ENCODE measurements at places on chromosomes 4 and X. TPM values are rescaled to one million over a fixed set of nuclear protein-coding genes. Genes with fewer than 3 reads are reported as not detected.

DNA sequence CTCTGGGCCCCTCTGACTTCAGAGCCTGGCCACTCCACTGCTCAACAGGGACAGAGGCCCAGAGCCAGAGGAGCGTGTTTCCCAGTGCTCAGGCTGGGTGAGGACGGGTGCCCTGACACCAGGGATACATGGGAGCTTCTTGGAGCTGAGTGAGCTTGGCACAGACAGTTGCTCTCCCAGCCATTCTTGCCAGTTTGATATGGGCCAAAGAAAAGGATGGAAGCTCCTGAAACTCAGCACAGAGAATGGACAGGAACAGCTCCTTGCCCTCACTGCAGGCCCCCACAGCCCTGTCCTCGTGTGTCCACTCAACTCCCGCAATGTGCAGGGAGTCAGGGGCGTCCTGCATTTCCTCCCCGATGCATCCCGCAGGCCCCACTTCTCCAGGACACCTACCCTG is 38.8 kb downstream of the NSG1 start:
- H3K4me1 ChIP-seq = no peaks in the 10 kb centered on the region
- H3K4me3 ChIP-seq = no peak overlapping the region
- no peaks in the 10 kb centered on the region for H3K27me3 ChIP-seq

GRCh38 chrX:153609917-153610835 is 11.2 kb upstream of the CCNQ start:
- H3K27ac ChIP-seq = no peak overlapping the region
- peak; percentile 63 for DNase-seq
- H3K27me3 ChIP-seq = peaks cover 3% of the 10 kb centered on the region

GRCh38 chrX:15384304-15384703 is at the start of gene VEGFD:
Gene VEGFD, minus strand, starts transcription at chrX:15384413. Its CDS starts 467 bp downstream, at chrX:15383946.
- no peak within 1 kb of the TSS for H3K4me3 ChIP-seq
- H3K27me3 ChIP-seq = no peaks in the 10 kb centered on the region
- no peak within 1 kb of the TSS for H3K27ac ChIP-seq
- no peak for DNase-seq

DNA sequence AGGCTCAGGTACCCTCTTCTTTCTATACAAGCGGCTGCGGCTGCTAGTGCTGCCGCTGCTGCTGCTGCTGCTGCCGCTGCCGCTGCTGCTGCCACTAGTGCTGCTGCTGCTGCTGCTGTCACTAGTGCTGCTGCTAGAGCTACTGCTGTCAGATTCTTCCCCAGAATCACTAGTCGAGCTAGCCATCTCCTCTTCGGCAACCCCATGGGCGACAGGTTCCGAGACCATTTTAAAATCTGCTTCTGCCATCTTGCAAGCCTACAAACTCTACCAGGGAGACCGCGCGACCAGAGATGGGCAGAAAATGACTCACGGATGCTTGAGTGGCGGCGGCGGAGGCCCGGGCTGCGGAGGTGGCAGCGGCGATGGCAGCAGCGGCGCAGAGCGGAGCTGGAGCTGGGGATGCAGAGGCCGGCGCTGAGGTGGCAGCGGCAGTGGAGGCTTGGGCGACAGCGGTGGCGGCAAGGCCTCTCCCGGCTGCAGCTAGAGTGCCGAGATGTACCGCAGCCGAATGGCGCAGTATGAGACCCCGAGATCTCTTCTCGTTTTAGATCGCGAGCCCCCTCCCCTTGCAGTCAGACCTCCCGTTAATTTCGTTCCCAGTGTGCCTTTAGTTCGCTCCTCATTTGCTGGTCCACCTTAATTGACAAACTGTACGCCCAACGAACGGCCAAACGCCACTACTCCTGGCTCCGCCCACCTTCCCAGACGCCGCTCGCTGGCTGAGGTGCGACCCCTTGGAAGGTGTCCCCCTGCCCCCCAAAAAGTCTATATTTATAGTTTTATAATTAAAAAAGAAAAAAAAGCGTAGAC is at the start of gene NAP1L3:
TSS of gene NAP1L3 (minus strand) at position 523 of the 813 bp plus-strand sequence. CDS start at position 249, 274 bp downstream.
- H3K27ac ChIP-seq = no peak within 1 kb of the TSS
- peak within 1 kb of the TSS; percentile 81 for H3K4me3 ChIP-seq
- H3K4me1 ChIP-seq = peaks cover 3% of the 10 kb centered on the region
- DNase-seq = no peak

DNA sequence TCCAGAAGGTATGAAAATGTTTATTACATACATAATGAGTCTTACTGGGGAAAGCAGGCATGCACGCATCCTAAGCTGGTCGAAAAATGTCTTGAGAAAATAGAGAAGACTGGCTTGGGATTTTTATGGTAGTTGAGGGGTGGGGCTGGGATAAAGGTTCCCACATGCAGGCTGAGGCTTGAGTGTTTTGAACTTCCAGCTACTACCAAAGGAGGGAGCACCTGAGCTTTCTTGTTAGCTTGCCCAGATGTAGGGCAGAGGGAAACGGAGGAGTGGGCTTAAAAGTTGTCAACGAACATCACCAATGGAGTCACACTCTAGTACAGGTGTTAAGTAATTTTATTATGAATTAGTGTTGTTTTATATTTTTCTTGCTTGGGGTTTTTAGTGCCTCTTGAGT is 39.6 kb upstream of the SRPX start:
- no peak overlapping the region for H3K4me3 ChIP-seq
- DNase-seq = no peak
- H3K27me3 ChIP-seq = peaks cover 3% of the 10 kb centered on the region
- no peak overlapping the region for H3K27ac ChIP-seq
- H3K4me1 ChIP-seq = no peaks in the 10 kb centered on the region
- no peaks in the 10 kb centered on the region for H3K36me3 ChIP-seq

- H3K27me3 ChIP-seq = no peaks in the 10 kb centered on the region
- no peak for DNase-seq
- H3K36me3 ChIP-seq = no peaks in the 10 kb centered on the region
- H3K4me3 ChIP-seq = no peak overlapping the region
Observed at GRCh38 chr4:119898211-119898610, 168.4 kb downstream of the MAD2L1 start.

DNA sequence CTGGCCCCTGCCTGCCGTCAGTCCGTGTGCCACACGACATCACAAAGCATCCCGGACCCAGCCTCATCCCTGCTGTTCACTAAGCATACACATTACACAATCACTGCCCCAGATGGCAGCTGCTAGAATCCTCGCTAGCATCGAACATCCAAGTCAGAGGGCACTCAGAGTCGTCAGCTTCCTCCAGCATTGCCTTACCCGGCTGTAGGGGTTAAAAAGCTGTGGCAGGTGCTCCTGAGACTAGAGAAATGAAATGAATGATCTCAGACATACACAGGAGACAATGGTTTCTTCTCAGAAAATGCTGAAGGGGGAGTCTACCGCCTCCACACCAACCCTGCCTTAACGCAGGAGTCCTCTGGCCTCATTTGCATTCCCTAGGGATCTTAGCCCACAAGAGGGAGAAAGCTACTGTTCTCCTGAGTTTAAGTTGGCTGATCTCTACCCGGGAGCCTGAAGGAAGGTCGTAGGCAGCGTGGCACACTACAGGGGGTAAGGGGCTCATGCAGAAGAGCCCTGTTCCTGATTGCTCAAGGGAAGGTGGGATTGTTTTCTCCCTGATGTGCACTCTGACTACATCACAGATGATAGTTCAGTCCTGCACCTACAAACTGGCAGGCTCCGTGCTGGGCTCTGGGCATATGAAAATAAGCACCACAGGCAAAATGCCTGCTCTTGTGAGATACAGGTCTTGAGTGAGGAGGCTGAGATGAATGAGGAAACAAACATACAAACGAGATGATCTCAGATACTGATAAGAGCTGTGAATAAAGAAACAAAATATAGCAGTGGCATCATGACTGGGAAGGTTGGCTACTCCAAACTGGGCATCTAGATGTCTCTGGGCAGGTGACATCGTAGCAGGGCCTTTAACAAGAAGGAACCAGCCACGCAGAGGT is 2.6 kb upstream of the KIAA0232 start:
- peaks cover 23% of the 10 kb centered on the region for H3K4me1 ChIP-seq
- peaks cover 5% of the 10 kb centered on the region for H3K27me3 ChIP-seq
- no peaks in the 10 kb centered on the region for H3K36me3 ChIP-seq
- no peak for DNase-seq
- peak overlapping the region; percentile 54 for H3K27ac ChIP-seq

GRCh38 chr4:5024673-5025072 is 5.4 kb upstream of the CYTL1 start:
- DNase-seq = no peak
- no peak overlapping the region for H3K4me3 ChIP-seq
- peaks cover 15% of the 10 kb centered on the region for H3K27me3 ChIP-seq
- H3K36me3 ChIP-seq = no peaks in the 10 kb centered on the region

The SPANXN3 gene
- total RNA-seq = not detected

The CDX4 gene
- total RNA-seq = not detected

The CENPVL1 gene
- total RNA-seq = not detected

Measured in activated B cell treated with CpG ODN at 0.5 μM for 24 hours (primary cell).